ENCODE measurements at places on chromosomes 11 and 22.
A peak's percentile ranks its signal among the peaks of the same experiment; 100 is the strongest.

GRCh38 chr22:44975427-44976262 lies 34.2 kb downstream of the PHF21B start:
- peak; percentile 14 for DNase-seq

GRCh38 chr11:69884751-69885150 lies 65.5 kb upstream of the FGF3 start:
- no peak for DNase-seq

GRCh38 chr11:94826415-94826814 lies 58.3 kb downstream of the AMOTL1 start:
- no peak for DNase-seq

- DNase-seq = no peak
Observed at GRCh38 chr11:29564486-29564885, 452.3 kb downstream of the KCNA4 start.

GRCh38 chr11:17613428-17613962 lies 66.4 kb downstream of the OTOG start:
- DNase-seq = no peak

GRCh38 chr11:57463671-57464538 lies 3.6 kb downstream of the RTN4RL2 start:
- DNase-seq = no peak

DNA sequence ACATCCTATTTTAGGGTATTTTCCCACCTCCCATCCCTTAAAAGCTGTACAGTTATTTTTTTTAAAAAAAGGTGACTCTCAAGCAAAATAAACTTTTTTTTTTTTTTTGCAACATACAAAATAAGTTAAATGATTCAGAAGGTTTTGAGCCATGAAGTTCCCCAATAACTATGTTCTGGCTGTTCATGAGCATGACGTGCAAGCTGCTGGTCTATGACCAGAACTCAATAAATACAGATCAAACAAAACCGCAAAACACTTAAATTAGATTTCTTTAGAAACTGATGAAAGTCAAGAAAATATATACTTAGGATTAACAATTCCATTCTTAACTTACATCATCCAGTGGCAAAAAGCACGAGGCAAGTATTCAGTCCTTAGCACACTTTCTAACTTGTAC lies 24.1 kb upstream of the CLNS1A start:
- no peak for DNase-seq

DNA sequence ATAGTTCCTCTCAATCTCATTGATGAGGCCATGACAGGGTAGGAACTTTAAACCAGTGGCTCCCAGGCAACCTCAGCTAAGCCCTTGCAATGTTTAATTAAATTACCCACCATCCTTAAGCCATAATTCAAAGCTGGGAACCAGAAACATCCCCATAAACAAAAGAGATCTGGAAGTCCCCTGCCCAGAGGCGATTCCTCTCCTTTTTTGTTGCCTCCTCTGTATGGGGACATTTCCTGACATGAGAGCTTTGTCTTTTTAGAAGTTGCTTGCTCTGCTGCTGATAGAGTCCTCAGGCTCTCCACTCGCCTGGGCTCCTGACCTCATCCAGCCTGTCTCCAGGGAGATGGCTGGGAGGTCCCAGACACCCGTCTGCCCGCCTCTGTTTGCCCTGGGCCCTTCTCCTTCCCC lies 3.2 kb downstream of the DTX4 start:
- DNase-seq = no peak

DNA sequence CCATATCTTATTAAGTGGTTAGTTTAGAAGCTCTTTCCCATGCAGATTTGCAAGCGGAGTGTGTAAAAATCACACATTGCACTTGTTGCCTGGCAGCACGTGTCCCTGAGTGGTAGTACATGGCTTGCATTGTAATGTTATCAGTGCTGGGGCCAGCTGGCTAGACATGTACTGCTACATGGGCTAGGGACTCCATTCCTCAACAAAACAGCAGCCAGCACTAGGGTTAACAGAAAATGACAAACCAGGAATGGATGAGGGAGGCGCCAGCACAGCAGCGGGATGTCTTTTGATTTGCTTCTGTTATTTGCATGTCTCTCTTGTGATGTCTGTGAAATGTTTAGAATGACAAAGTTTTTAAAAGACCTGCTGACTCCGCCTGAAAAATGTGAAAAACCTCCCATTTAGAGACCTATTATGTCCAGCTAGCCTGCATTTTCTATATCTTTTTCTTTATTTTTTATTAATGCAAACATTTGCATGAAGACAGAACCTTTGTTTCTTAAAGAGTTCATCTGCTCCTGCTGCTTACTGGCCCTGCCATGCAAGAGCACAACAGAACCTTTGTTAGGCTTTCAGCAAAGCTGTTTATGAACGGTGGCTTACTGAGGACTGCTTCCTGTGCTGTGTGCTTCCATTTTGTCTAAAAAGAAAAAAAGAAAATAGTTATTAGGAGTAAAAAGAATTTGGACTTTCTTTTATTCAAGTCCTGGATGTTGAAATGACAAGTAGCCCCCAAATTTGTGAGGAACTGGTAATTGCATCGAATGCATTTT lies 40.7 kb downstream of the CSTPP1 start:
- no peak for DNase-seq

- no peak for DNase-seq
Observed at GRCh38 chr11:60890696-60891095, 15.7 kb downstream of the PRPF19 start.

GRCh38 chr22:25746012-25746373 lies 4.0 kb downstream of the MYO18B start:
- DNase-seq = no peak

GRCh38 chr22:30485362-30485988 lies 13.7 kb upstream of the SEC14L3 start:
- DNase-seq = peak; percentile 69

DNA sequence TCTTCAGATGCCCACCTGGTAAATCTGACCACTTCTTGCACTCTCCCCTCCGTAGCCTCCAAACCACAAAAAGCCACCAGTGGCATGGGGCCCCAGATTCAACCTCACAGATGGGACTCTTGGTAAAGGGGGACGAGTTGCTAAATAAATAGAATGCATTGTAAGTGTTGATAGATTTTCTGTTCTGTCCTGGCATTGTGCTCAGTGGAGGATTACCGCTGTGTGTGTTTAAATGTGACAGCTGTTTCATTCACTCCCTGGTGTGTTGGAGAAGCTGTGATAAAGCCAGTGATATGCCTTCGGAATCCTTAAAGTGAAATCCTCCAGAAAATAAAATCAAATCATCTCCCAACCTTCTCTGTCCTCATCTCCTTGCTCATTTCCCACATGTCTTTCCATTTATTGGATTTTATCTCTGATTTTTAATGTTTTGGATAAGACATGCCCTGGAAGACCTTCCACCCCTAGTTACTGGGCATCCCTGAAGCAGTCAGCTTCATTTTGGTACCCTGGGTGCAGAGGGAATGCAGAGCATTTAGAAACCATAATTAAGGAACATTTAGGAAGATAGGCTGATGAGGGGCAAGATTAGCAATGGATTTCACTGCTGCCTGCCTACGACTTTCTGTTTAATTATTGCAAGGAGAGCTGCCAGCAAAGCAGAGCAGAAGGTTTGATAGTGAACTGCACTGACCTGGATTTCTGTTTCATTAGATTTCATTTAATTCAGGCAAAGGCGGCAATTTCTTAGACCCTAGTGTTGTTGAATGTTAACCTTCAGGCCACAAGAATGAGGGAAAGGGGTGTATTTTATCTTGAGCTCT lies 460.9 kb upstream of the KIRREL3 start:
- no peak for DNase-seq

DNA sequence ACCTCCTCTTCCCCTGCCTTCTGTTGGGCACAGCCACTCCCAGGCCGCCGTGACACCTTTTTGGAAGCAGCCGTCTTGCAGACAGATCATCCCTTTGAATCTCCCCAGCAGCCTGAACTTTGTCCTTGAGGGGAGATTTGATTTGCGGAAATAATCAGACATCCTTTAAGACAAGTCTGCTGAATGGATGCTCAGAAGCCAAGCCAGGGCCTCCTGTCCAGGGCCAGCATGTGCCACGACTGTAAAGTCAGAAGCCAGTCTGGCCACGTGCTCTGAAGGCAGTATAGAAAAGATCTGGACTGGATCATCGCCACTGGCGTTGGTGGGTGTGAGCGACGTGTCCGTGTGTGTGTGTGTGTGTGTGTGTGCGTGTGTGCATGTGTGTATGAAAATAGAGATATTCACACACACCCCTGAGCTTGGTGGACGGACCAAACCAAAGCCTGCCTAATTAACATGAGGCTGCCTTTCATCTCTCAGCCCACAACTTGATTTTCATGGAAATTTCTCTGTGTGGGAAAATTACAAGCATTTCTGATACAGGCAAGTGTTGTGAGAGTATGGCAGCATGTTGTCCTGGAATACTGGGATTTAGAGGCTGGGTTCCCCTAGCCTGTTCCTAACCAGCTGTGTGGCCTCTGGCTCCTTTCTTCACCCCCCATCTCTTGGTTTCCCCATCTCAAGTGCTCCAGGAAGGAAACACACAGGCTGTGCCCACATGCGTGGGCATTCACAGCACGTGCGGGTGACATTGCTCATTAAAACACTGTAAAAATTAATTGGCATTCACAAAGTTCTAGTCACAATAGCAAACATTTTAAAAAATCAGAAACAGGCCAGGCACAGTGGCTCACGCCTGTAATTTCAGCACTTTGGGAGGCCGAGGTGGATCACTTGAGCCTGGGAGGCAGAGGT lies 61.8 kb upstream of the WNT7B start:
- DNase-seq = no peak

DNA sequence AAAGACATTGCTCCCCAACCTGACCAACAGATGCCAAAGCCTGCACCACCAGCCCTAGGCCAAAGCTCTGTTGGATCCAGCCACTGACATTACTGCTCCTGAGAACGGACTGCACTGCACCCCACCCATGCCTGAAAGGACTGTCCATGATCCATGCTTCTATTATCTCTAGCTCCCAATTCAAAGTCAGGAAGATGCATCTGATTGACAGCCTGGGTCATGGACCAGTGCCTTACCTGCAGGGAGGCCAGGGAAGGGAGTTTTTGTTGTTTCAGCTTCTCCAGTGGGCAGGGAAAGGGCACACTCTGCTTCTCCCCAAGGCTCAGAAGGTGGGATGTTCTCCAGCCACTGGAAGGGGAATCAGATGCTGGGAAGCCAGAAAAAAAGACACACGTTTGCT lies 4.8 kb upstream of the PRDM11 start:
- DNase-seq = no peak

DNA sequence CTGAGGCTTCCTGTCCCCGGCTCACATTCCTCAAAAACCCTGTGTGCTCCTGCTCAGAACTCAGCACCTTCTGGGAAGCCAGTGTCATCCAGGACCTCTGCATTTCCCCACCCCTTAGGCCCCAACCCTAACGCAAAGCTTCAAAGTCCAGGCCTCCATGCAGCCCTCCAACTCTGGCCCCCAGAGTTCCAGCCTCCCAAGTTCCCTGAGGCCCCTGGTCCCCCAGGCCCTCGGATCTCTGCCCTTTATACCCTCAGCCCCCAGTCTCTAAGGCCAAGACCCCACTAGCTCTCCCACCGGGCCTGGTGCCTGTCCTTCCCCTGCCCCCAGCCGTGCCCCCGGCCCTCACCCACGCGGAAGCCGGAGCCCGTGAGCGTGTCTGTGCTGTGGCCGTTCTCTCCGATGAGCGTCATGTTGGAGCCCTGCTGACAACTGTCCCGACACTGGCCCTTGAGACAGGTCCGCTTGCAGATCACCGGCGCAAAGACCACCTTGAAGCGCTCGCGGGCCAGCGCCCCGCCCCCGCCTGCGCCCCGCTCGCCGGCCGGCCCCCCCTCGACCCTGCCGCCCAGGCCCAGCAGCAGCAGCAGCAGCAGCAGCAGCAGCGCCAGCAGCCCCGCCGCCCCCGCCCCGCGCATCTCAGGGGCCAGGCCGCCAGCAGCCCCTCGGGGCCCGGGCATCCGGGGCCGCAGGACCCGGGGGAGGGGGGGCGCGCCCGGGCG lies 718 bp downstream of the LTBP3 start:
- no peak for DNase-seq

- DNase-seq = no peak
Observed at GRCh38 chr11:116644941-116645305, 127.9 kb downstream of the BUD13 start.

DNA sequence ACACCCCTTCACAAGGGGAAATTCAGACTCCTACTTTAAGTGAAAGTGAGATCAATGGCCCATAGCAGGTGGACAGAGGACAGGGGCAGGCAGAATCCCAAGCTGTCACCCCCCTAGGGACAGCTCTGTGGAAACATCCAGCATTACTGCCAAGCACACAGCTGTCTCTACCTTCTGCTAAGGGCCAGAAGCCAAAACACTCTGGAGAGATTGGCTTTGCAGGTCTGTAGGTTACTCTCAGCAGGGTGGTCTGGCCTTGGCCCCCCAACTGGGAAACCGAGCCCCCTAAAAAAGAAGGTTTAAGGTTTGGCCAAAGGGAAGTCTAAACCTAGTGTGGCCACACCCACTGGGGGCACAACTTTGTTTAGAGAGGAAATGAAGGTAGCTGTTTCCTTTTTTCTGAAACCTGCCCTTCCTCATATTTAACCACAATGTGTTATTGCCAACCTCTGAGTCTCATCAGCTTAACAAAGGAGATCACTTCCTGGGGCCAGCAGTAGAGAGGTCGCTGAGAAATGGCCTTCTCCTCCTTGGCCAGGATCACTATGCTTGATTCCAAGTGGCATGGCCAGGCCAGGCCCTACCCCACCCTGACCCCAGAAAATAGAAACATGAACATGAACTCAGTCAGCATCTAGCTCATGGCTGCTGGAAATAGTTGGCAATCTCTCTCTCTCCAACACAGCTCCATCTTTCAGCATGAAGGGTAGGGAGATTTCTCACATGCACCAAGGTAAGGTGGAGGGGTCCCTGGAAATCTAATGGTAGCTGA lies 25.9 kb upstream of the SCARF2 start:
- DNase-seq = no peak

DNA sequence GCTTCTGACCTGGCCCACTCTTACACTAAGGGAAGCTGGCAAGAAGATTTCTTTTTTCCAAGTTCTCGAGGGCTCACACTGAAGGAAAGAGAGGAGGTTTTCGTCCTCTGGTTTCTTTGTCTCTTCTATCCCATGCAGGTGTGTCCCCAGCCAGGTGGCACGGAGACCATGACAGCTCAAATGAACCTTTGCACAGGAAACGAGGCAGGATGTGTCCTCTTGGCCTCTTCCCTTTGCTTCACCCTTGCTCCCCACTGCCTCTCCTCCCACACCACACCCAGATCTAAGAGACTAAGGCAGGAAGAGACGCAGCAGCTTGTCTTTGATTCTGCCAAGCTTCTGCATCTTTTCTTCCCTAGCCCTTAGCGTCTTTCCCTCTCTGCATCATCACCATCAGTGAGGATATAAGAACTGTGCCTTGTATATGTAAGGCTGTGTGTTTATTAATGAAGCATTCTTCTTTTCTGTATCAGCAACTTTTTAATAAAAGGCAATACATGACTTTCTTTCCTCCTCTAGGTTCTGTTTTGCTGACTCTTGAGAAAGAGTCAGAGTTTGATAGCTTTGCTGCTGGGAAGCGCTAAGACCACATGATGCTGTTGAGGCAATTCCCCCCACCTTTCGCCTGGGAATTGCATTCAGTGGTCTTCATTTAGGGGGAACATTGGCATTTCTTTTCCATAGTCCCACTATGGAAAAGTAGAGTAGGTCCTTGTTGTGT lies 56.0 kb upstream of the PARVA start:
- no peak for DNase-seq

- no peak for DNase-seq
Observed at GRCh38 chr11:45933131-45933831, 10.8 kb downstream of the LARGE2 start.

GRCh38 chr22:43837666-43838065 lies 24.6 kb downstream of the SULT4A1 start:
- DNase-seq = no peak

Data from T-helper 9 cell (primary cell).